ENCODE measurements at places on chromosomes 1 and 21.

DNA sequence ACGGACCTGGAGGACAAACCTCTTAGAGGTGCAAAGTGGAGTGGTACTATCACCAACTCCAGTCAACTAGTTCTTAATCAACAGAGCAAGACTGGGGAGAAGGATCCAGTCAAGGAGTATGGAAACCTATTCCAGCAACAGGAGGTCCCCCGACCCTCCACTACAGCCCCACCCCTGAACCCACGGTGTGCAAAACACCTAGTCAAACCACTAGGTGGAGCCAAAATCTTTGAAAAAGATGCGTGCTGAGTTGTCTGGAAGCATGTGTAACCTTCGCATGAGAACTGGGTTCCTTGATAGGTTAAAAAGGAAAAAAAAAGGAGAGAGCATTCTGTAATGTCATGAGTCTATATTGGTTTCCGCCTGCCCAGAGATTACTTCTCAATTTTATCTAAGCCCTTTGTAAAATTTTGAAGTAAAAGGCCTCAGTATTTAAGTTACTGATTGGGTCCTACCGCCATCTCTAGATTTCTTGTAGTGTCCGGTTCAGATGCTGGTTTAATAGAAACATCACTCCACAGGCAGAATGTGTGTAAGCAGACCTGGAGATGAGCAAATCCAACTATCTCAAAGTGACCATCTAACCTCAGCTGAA, 81.9 kb upstream of the HAO2 start:
- DNase-seq, result no peak

- no peak for DNase-seq
These were observed 25.4 kb downstream of the IVNS1ABP start for GRCh38 chr1:185291652-185292051.

GRCh38 chr1:168121401-168122011, 15.2 kb downstream of the GPR161 start:
- DNase-seq, result no peak

DNA sequence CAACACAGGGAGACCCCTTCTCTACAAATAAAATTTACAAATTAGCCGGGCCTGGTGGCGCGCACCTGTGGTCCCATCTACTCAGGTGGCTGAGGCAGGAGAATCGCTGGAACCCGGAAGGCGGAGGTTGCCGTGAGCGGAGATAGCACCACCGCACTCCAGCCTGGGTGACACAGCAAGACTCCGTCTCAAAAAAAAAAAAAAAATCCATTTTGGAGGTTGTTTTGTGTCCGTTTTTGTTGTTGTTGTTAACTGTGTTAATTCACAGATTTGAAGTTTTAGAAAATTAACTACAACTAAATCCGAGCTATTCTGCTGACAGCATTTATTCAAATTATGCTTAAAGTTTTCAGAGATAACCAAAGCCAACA, 618 bp downstream of the CLCC1 start:
- peak; percentile 19 for DNase-seq

DNA sequence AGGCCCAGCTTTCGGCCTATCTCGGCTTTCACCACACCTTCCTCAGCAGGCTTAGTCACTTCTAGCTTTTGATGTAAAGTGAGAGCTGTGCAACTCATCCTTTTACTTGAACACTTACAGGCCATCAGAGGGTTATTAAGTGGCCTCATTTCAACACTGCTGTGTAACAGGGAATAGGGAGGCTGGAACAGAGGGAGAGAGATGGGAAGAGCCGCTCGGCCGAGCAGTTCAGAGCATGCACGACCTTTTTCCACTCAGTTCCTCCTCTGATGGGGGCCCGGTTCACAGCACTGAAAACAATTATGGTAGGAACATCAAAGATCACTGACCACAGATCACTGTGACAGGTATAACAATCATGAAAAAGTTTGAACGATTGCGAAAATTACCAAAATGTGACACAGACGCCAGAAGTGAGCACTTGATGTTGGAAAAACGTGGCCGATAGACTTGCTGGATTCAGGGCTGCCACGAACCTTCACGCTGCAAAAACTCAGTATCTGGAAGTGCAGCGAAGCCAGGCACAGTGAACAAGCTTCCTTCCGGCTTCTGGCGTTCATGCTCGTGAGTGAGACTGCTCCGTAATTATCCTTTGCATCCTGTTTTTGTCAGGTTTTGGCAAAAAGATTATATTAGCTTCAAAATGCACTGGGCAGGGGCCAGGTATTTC, 28.6 kb downstream of the AGPAT3 start:
- DNase-seq, result no peak

GRCh38 chr1:223150443-223150842, 7.4 kb upstream of the TLR5 start:
- DNase-seq, result no peak

DNA sequence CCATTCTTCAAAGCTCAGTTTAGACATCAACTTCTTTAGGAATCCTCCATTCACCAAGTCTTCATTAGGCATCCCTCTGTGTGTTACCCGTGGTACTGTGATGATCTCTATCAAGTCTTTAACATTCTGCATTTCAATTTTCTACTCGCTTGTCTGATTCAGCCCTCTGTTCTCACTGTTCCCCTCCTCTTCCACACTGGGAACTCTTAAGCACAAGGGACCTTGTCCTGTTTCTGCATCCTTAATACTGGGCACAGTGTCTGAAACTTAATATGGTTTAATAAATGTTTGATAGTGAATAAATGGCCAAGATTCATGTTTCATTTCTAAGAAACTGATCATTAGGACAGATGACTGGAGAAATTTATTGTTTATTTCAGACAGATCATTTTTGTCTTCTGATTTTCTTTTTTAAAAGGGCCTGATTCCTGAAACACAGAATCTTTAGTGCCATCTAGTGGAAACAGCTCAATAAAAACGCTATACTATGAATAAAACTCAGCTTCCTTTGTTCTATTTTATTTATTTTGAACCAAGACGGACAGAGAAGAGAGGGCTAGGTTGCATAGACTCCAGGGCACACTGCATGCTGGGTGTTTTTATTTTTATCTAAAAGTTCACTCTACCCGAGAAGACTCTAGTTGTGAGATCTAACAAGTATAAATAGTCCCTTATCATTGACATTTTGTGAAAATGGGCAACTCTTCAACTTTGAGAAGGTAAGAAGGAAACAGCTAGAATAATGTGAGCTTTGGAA, 7.0 kb upstream of the TRIM45 start:
- no peak for DNase-seq

DNA sequence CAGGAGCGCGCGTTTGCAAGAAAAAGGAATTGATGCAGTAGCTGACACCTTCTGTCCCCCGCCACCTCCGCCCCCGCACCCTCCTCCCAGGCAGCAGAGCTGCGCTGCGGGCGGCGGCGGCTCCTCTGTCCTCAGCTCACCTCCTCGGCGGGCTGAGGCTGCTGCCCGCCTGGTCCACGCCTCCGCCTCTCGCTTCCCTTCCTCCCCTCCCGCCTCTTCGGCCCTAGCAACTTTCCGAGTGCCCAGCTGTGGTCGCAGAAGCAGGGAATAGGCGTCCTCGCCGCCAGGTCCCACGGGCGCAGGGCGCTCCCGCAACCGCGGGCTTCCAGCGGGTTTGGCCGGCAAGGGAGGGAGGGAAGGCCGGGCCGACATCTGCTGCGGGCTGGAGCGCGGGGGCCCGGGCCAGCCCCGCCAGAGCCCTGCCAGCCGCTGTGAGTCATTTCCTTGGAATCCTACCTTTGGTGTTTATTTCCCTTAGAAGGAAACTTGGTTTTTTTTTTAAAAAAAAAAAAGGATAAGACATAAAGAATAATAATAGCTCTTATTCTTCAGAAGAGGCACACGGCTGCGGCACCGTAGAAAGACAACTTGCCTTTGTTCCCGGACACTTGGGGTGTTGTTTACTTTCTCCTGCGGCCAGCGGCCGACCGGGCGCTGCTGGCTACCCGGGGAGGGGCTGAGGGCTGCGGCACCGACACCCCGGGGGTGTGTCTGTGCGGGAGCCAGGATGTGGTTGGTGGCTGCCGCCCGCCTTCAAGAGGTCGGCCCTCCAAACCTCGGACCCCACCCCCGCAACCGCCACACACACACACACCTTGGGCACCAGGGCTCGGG, 1.1 kb downstream of the SERTAD4 start:
- no peak for DNase-seq

GRCh38 chr1:205687242-205687641, 6.9 kb upstream of the SLC45A3 start:
- no peak for DNase-seq

DNA sequence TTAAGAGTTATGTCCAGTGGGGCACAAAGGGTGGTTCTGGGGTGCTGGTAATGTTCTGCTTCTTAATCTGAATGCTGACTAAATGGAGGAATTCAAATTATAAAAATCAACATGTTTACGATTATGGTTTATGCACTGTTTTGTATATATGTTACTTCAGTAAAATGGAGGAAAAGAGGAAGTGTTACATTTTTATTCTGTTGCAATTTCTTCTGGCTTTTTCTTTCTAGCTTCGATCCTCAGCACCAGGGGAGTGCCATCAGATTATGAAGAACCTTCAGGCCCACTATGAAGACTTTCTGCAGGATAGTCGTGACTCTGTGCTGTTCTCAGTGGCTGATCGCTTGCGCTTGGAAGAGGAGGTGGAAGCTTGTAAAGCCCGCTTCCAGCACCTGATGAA, 105.5 kb downstream of the MACF1 start:
- DNase-seq, result no peak

DNA sequence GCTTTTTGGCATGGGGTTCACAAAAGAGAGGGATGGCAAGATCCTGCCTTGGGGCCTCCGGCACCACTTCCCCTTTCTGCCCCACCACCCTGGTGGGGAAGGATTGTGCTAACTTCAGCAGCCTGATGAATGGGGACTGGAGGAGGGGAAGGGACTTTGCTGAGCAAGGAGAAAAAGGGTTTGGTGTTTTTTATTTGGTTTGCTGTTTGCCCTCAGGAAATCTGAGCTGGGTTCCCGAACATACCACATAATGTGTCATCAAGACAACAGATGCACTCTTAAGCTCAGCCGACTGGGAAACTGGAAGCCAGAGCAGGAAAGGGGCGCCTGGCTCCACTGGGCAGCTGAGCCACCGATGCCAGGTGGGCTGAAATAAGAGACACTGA, 19.8 kb downstream of the OLFML2B start:
- DNase-seq, result no peak

GRCh38 chr1:235049217-235049616, 79.4 kb downstream of the TOMM20 start:
- DNase-seq, result no peak

- no peak for DNase-seq
These were observed 183.1 kb downstream of the RHOU start for GRCh38 chr1:228918335-228918734.

- no peak for DNase-seq
These were observed 106.5 kb downstream of the PHTF1 start for GRCh38 chr1:113652771-113653170.

- peak; percentile 20 for DNase-seq
These were observed 50.3 kb upstream of the COA6 start for GRCh38 chr1:234322979-234323378.

- no peak for DNase-seq
These were observed 17.6 kb downstream of the HSPG2 start for GRCh38 chr1:21919520-21919919.

DNA sequence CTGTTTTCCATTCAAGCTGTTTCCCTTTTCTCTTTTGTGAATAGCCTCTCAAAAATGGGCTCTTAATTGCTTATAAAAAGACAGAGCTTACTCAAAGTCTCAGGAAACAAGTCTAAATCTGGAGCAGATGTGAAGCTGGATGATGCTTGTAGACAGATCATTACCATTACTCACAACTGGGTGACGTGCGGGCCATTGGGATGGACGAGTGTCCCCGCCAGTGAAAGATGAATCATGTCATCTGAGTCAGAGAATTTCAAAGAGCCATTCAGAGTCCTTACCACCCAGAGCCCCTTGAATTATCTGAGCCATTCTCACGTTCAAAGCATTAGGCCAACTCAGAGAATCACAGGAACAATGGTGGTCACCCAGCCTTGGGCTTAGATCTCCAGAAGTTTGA, 134.6 kb downstream of the HUNK start:
- no peak for DNase-seq

- no peak for DNase-seq
These were observed 4.2 kb upstream of the PRXL2B start for GRCh38 chr1:2582391-2582790.

- DNase-seq, result no peak
These were observed 5.3 kb upstream of the SRP9 start for GRCh38 chr1:225772323-225772768.

GRCh38 chr21:44021064-44021463, 9.0 kb downstream of the TRAPPC10 start:
- no peak for DNase-seq

GRCh38 chr21:38804030-38804788, 1.5 kb upstream of the ETS2 start:
- no peak for DNase-seq

- no peak for DNase-seq
These were observed 18.3 kb upstream of the C1orf53 start for GRCh38 chr1:197884173-197884572.

DNA sequence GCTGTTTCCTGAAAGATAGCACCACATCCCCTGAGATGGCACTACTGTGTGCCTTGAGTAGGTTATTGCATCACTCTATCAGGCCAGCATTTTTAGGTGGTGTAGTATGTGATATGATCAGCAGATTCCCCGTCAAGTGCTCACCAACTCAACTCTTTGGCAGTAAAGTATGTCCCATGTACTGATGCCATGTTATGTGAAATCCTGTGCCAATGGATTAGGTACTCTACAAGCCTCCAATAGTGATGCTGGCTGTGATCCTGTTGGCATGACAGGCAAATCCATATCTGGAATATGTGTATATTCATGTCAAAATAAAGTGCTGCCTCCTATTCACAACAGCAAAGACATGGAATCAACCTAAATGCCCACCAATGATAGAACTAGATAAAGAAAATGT, 137.2 kb upstream of the CAMK1G start:
- no peak for DNase-seq

GRCh38 chr1:87291107-87291506, 37.6 kb upstream of the LMO4 start:
- no peak for DNase-seq

- no peak for DNase-seq
These were observed 5.6 kb upstream of the KPRP start for GRCh38 chr1:152752225-152752624.

DNA sequence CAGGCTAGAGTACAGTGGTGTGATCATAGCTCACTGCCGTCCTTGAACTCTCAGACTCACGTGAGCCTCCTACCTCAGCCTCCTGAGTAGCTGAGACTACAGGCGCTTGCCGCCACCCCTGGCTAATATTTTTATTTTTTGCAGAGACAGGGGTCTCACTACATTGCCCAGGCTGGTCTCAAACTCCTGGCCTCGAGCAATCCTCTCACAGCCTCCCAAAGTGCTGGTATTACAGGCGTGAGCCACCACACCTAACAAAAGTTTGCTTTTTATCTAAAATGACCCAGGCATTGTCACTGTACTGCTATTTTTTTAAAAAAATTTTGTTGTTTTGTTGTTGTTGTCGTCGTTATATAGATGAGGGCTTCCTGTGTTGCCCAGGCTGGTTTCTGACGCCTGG, 46.4 kb downstream of the CAPN2 start:
- no peak for DNase-seq
